ENCODE measurements at places on chromosomes 1 and 21. TPM values are rescaled to one million over a fixed set of nuclear protein-coding genes. Genes with fewer than 3 reads are reported as not detected.

GRCh38 chr1:115068826-115069585, 20.3 kb downstream of the TSPAN2 start:
- H3K36me3 ChIP-seq: no peaks in the 10 kb centered on the region
- no peak for DNase-seq
- no peaks in the 10 kb centered on the region for H3K27me3 ChIP-seq

DNA sequence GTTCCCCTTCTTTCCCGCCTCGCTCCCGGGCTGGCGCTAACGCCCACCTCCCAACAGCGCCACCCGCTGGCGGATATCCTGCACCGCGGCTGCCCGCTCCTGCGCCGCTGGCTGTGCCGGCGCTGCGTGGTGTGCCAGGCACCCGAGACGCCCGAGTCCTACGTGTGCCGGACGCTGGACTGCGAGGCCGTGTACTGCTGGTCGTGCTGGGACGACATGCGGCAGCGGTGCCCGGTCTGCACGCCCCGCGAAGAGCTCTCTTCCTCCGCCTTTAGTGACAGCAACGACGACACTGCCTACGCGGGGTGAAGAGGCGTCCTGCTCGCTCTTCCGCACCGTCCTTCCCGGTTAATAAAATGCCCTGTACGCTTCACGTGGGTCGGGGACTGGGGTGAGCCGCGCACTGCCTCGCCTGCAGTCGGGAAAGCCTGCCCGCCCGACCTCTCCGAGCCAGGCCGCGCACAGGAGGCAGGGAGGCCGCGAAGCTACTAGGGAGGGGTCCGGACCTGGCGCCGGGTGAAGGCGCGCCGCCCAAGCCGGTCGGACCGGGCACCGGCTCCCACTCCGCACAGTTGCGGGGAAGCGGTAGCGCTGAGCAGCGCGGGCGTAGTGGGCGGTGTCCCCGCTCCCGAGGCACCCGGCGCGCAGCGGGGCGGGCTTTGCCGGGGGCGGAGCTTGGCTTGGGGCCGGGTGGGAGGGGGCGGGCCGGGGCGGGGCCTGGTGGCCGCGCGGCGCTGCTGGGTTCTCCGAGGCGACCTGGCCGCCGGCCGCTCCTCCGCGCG, at the start of gene ADAM15:
TSS of gene ADAM15 (plus strand) at position 757 of the 782 bp plus-strand sequence. CDS start 71 bp downstream, outside the sequence.
- H3K27me3 ChIP-seq: peaks cover 20% of the 10 kb centered on the region
- peak; percentile 95 for DNase-seq
- peaks cover 16% of the 10 kb centered on the region for H3K4me1 ChIP-seq
- H3K36me3 ChIP-seq: no peaks in the 10 kb centered on the region

Gene LCE3E
- total RNA-seq: not detected

DNA sequence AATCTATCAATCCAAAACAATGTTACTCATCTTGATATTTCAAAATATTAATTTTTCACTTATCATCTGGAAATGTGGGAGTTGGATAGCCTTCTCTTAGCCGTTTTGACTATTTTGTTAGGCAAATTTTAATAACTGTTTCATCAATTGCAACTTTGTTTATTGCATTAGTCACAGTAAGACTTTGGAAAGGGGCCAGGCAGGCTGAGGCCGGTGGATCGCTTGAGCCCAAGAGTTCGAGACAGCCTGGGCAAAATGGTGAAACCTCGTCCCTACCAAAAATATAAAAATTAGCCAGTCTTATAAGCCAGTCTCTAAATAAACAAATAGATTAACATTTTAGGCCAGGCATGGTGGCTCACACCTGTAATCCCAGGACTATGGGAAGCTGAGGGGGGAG, 113.0 kb upstream of the NR5A2 start:
- DNase-seq: no peak
- H3K4me3 ChIP-seq: no peak overlapping the region
- no peak overlapping the region for H3K27ac ChIP-seq
- no peaks in the 10 kb centered on the region for H3K36me3 ChIP-seq
- H3K27me3 ChIP-seq: no peaks in the 10 kb centered on the region

Gene TMEM35B
- 17.7 TPM for total RNA-seq

DNA sequence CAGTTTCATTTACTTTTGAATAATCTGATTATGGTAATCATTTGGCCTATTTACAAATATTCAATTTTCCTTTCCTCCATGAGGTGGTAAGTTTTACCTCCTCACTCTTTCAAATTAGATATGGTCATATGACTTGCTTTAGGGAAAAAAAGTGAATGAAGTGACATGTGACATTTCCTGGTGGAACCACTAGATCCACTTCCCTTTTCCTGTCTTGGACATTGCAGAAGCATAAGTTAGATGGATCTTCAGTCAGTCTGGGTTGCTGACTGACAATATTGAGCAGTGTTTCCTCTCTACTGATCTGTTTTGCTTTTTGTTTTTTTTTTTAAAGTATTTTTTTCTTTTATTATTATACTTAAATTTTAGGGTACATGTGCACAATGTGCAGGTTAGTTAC, 481.1 kb upstream of the PTBP2 start:
- no peaks in the 10 kb centered on the region for H3K4me1 ChIP-seq
- no peak overlapping the region for H3K27ac ChIP-seq
- no peaks in the 10 kb centered on the region for H3K36me3 ChIP-seq
- H3K27me3 ChIP-seq: no peaks in the 10 kb centered on the region
- DNase-seq: no peak

DNA sequence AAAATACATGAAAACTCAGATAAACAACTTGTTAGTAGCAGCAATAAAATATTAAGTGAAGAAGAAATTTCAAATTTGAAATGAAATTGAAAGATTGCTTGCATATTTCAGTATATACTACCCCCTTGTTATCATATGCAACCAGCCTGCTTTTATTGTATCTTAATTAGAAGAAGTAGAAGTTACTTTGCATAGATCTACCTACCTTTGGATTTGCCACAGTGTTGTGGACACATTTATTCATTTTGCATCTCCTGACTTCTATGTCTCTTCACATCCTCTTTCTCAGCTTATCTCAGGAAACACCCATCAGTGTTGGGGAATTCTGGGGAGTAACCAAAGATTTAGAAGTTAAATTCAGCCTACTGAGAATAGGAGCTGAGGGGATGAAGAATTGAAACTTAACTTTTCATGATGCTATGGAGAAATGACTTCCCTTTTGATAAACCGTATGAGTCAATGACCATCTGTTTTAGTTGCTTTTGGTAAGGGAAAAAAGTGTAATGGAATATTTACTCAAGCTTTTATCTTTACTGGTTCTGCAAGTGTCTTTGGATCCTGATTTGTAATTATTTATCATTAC, 96.9 kb downstream of the RGL1 start:
- no peak overlapping the region for H3K4me3 ChIP-seq
- no peak overlapping the region for H3K27ac ChIP-seq
- no peaks in the 10 kb centered on the region for H3K4me1 ChIP-seq
- H3K36me3 ChIP-seq: peaks cover 12% of the 10 kb centered on the region
- no peaks in the 10 kb centered on the region for H3K27me3 ChIP-seq

Gene DNAI4
- 3.2 TPM for total RNA-seq

Gene PTGS2
- 0.37 TPM for total RNA-seq

- no peaks in the 10 kb centered on the region for H3K36me3 ChIP-seq
- DNase-seq: no peak
- H3K4me1 ChIP-seq: peaks cover 29% of the 10 kb centered on the region
- no peak overlapping the region for H3K4me3 ChIP-seq
- no peak overlapping the region for H3K27ac ChIP-seq
Observed at GRCh38 chr1:100542285-100542684, 4.3 kb downstream of the GPR88 start.

Gene RPE65
- not detected for total RNA-seq

DNA sequence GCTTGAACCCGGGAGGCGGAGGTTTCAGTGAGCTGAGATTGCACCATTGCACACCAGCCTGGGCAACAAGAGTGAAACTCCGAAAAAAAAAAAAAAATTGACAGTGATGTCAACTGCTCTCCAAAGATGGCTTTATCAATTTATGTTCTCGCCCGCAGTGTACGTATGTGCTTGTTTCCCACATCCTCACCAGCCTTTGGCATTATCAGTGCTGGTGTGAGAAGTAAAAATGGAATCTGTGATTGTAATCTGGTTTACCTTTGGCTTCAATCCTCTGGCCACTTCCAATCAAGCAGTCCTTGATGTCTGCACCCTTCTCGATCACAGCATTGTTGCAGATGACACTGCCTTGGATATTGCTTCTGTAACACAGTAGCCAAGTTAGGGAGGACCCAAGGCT, 14.4 kb upstream of the PTCH2 start:
- no peaks in the 10 kb centered on the region for H3K27me3 ChIP-seq
- no peak overlapping the region for H3K27ac ChIP-seq
- no peak for DNase-seq
- H3K4me3 ChIP-seq: no peak overlapping the region
- H3K4me1 ChIP-seq: no peaks in the 10 kb centered on the region
- H3K36me3 ChIP-seq: no peaks in the 10 kb centered on the region

DNA sequence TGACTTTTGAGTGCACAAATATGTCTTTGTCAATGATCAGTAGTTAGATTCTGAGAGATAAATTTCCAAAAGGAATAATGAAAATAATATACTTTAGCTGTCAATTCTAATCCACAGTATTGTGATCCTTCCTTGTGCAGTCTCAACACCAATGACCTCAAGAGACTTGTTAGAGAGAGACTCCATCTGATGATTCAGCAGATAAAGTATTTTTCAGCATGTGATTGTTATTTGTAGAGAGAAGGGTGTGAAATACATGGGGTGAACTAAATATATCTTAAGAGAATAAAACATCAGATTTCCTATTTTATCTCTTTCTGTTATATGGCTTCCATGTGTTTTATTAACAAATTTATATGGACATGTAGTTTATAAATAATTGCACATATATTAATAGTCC, 5.9 kb upstream of the ZNF124 start:
- no peak for DNase-seq
- H3K27me3 ChIP-seq: peaks cover 7% of the 10 kb centered on the region
- no peak overlapping the region for H3K4me3 ChIP-seq
- no peak overlapping the region for H3K27ac ChIP-seq
- no peaks in the 10 kb centered on the region for H3K4me1 ChIP-seq

DNA sequence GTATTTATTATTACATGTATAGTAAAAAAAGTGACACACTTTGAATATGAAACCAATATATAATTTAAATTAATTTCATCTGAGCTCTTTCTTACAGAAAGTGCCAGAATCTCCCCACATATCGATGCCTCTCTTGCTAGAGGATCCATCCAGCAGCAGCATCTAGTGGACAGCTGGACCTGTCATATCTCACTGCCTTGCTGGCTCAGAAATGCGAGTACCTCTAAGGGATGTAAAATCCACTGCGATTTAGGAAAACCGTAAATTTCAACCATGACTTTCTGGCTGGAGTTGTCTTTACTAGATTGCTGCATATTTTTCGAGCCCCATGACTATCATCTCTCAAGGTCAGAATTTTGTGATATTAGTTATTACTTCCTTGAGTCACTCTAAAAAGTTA, 333.8 kb downstream of the NEGR1 start:
- H3K4me3 ChIP-seq: no peak overlapping the region
- no peaks in the 10 kb centered on the region for H3K4me1 ChIP-seq
- no peak for DNase-seq

GRCh38 chr1:25765136-25765922, 34.7 kb upstream of the SELENON start:
- DNase-seq: no peak
- peak overlapping the region; percentile 74 for H3K27ac ChIP-seq
- no peaks in the 10 kb centered on the region for H3K36me3 ChIP-seq
- no peak overlapping the region for H3K4me3 ChIP-seq

Gene GBP3
- total RNA-seq: not detected

GRCh38 chr1:162663086-162663485, 30.8 kb downstream of the DDR2 start:
- no peaks in the 10 kb centered on the region for H3K36me3 ChIP-seq
- no peak overlapping the region for H3K27ac ChIP-seq
- H3K27me3 ChIP-seq: no peaks in the 10 kb centered on the region
- DNase-seq: no peak
- H3K4me3 ChIP-seq: no peak overlapping the region

- no peak for DNase-seq
- H3K27me3 ChIP-seq: no peaks in the 10 kb centered on the region
- H3K4me3 ChIP-seq: no peak overlapping the region
- H3K27ac ChIP-seq: no peak overlapping the region
Observed at GRCh38 chr1:204323887-204324286, 35.8 kb downstream of the PLEKHA6 start.

- H3K27me3 ChIP-seq: peaks cover 7% of the 10 kb centered on the region
- peak overlapping the region; percentile 90 for H3K4me3 ChIP-seq
- H3K27ac ChIP-seq: peak overlapping the region; percentile 79
- H3K4me1 ChIP-seq: peaks cover 20% of the 10 kb centered on the region
Observed at GRCh38 chr1:89821322-89822108, 683 bp downstream of the LRRC8D start.

GRCh38 chr1:172054172-172054571, 212.9 kb downstream of the DNM3 start:
- no peaks in the 10 kb centered on the region for H3K36me3 ChIP-seq
- no peak overlapping the region for H3K27ac ChIP-seq
- DNase-seq: no peak
- no peak overlapping the region for H3K4me3 ChIP-seq
- no peaks in the 10 kb centered on the region for H3K4me1 ChIP-seq
- no peaks in the 10 kb centered on the region for H3K27me3 ChIP-seq

Gene MAEL
- not detected for total RNA-seq

GRCh38 chr21:26379561-26379960, 193.5 kb downstream of the CYYR1 start:
- H3K36me3 ChIP-seq: no peaks in the 10 kb centered on the region
- H3K27ac ChIP-seq: no peak overlapping the region
- H3K27me3 ChIP-seq: no peaks in the 10 kb centered on the region

Gene ELOVL1
- 11.9 TPM for total RNA-seq
